ENCODE measurements at places on chromosomes 1 and 21.
A peak's percentile ranks its signal among the peaks of the same experiment; 100 is the strongest.

DNA sequence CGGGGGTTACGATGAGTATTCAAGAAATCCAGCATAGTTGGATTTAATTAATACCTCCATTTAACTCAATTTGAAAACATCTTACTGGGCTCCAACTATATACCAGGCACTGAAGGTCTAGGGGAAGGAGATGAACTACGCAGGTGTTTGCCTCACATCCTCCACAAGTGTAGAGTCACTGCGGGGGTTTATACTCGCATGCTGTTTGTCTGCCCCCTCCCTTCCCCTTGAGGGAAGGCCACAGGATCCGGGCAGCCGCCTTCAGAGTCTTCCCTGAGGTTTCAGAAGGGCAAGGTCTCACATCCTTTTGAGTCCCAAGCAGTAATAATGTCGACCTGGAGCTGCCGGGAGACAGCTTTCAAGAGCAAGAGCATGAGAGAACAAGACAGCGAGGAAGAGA is 142.4 kb upstream of the GALNT2 start:
- DNase-seq: no peak

GRCh38 chr1:160082487-160082886 is 1.1 kb downstream of the KCNJ9 start:
- no peak for DNase-seq

DNA sequence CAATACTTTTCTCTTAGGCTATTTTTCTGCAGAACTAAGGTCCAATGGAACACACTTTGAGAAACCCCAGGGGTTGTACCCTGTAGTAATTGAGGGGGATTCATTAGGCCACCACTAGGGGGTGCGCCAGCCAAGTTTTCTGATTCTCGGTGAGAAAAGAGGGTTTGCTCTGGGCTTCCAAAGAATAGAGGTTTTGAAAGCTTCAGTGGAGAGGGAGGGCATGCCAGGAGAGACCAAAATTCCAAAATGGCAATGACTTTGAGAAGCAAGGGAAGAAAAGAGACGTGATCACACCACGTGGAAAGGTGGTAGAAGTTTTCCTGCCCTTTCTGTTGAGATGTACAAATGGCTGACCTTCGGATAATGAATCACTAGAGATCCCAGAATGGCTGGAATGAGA is 323.3 kb downstream of the RPS6KC1 start:
- DNase-seq: peak; percentile 23

- peak; percentile 12 for DNase-seq
Observed at GRCh38 chr1:6612641-6613360, 730 bp upstream of the PHF13 start.

- no peak for DNase-seq
Observed at GRCh38 chr1:9350013-9350908, 57.6 kb downstream of the SPSB1 start.

GRCh38 chr1:111217183-111217910 is 10.2 kb upstream of the CHI3L2 start:
- DNase-seq: no peak

All from effector CD4-positive, alpha-beta T cell (primary cell).